ENCODE measurements at places on chromosomes 5 and 9. TPM values are rescaled to one million over a fixed set of nuclear protein-coding genes. Genes with fewer than 3 reads are reported as not detected.

TMEM252 gene
- not detected for total RNA-seq

DNA sequence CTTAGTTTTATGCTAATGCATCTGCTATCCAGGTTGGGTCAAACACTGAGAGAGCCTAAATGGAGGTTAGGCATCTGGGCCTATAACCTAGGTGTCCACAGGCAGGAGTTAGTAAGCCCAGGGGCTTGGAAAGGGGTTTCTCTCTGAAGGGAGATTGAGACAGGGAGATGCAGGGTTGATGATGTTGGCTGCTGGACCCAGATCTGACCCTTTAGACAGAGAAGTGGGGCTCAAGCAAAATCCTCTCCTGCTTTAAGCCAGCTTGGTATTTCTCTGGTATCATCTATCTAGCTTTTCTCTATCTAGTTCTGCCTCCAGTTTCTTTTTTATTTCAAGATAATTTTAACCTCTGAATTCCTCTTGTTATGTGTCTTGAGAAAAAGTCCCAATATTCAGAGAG lies 18.3 kb upstream of the ANKRD55 start:
- no peak for DNase-seq

- DNase-seq: no peak
Measured at GRCh38 chr9:116275418-116276195, 122.0 kb downstream of the PAPPA start.

PDZD2 gene
- total RNA-seq: 8.1 TPM

SPATA31D4 gene
- not detected for total RNA-seq

GRCh38 chr5:67066815-67067214 lies 129.8 kb downstream of the CD180 start:
- no peak for DNase-seq

GRCh38 chr5:61647672-61648071 lies 315.6 kb downstream of the ZSWIM6 start:
- no peak for DNase-seq
